Suppressor macrophage treated with lipopolysaccharide for 1 hour (primary cell): ENCODE measurements at places on chromosomes 11 and 22.

DNA sequence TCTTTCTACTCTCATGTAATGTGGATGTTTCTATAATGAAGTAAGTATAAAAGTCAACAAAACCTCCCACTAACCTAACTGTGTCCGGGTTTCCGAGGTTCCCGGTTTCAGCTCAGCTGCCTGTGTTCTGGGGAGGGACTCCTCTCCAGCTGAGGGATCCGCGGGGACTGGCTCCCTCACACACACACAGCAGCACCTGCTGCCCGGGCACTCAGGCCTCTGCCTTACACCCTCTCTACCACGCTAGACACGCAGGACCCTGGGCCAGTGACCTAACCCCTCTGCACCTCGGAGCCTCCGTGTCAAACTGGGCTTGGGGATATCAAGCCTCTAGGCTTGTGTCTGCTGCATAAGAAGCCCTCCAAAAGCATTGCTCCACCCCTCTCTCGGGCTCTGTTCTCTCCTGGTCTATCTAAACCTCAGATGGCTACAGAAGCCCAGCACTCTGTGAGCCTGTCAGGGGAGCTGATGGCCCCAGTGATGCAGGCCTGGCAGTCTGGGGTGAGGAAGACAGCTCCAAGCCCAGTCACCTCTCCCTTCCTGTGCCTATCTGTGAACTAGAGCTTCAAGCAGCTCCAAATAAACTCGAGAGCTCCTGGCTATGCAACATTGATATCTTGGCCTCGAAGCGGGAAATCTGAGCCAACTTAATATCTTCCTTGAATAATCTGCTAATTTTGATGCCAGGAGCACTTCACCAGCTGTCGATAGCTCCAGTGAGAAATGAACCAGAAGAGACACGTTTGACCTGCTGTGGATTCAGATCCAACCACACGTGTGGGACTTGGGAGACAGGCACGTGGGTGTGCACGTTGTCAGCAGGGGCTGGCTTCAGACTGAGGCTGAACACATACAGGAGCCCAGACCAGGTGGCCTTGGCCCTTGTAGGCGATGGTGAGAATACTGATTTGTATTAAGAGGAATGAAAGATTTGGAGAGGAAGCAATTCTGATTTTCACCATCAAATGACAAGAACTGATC lies 232.7 kb upstream of the B3GAT1 start:
- no peak for DNase-seq

- no peak for DNase-seq
These were observed 466 bp downstream of the FAM168A start for GRCh38 chr11:73597336-73597955.

DNA sequence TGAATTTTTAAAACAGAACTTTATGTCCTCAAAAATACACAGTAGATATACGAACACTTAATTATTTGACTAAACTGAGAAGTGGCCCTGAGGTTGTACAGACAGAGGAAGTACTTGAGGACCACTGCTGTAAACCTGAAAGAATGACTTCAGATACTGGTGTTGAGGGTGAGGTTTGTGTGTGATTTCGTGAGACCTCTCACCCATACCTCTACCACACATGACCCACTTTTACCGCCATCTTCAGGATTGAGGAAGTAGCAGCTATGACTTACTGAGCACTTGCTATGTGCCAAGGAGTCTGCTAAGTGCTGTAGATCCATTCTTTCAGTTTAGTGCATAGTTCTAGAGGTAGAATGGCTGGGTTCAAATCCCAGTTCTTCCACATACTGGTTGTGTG lies 21.9 kb downstream of the MMP13 start:
- no peak for DNase-seq

- DNase-seq, result no peak
These were observed 29.0 kb downstream of the P4HA3 start for GRCh38 chr11:74282421-74282820.

- DNase-seq, result no peak
These were observed 13.1 kb downstream of the CRY2 start for GRCh38 chr11:45860348-45860747.

DNA sequence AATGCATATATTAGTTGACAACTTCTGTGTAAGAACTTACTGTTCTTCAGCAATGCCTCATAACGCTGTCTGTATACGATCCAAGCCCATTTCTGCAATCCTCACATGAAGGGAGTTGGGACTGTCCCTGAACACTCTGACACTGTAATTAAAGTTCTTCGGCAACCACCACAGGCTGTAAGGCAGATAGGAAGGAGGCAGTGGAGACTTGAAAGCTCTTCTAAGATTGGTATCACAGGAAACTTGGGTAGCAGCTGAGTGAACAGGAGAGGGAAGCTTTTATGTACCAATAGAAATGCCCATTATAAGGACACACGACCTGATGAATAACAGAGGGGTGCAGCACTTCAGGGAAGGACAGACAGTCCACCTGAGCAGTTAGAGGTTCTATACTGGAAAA lies 12.0 kb upstream of the GAB2 start:
- DNase-seq, result peak; percentile 68

GRCh38 chr11:81658722-81659121 lies 1074.9 kb downstream of the FAM181B start:
- peak; percentile 17 for DNase-seq

- DNase-seq, result peak; percentile 67
These were observed 68.5 kb upstream of the LMO1 start for GRCh38 chr11:8332196-8332595.

GRCh38 chr22:21790359-21790758 lies 54.8 kb upstream of the YPEL1 start:
- no peak for DNase-seq

- DNase-seq, result no peak
These were observed 183.4 kb downstream of the SHANK2 start for GRCh38 chr11:71068963-71069362.

DNA sequence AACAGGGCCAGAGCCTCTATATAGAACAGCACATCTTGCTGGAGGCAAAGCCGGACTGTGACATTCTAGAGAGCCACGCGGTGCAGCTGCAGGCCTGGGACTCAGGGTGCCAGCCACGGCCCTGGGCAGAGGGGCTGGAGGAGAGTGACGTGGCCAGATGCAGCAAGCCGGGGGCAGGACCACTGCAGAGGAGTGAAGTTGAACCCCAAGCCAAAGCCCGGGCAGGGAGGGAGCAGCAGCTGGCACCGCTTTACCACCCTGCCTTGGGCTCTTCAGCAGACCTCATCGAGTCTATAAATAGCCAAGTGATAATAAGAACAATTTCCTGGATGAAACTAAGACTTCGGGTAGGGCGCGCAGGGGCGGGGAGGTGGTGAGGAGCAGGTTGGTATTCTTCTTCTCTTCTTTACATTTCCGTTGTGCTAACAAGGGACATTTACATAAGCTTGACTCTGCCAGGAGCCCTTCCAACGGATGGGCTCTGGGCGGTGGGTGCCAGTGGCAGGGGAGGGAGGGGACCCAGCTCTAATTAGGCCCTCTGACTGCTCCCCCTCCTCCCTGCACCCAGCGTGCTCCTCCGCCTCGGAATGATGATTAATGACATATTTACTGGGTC lies 110.2 kb downstream of the ST3GAL4 start:
- DNase-seq, result no peak

GRCh38 chr11:104075706-104076105 lies 39.3 kb downstream of the DDI1 start:
- DNase-seq, result no peak

DNA sequence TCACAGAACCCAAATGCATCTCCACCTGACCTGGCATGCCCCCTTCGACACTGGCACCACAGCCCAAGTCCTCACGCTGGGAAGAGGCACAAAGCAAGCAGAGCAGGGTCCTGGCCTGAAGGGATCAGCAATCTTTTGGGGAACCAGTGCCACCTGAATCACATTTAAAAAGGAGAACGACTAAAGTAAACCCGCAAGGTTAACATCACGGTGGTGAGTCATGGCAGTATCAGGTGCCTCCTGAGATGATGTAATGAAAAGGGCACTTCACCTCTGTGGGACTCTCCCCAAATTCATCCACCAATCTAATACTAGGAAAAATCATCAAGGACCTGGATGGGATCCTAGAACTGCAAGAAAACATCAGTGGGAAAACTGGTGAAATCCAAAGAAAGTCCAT lies 44.9 kb downstream of the PACSIN2 start:
- DNase-seq, result no peak

- DNase-seq, result no peak
These were observed 548.5 kb downstream of the SOX6 start for GRCh38 chr11:15807827-15808226.

DNA sequence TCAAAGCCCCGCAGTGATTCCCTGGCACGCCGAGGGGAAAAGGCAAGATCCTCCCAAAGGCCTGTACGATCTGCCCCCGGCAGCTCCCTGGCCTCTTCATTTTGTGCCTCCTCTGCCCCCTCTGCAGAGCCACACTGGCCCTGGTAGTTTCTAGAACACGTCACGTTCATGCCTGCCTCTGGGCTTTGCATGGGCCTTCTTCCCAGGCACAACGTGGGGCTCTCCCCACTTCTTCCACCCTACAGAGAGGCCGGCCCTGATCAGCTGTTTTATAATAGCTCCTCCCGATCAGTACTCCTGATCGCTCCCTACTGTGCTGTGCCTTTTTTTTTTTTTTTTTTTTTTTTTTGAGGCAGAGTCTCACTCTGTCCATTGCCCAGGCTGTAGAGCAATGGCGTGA lies 78.4 kb downstream of the PTPRJ start:
- no peak for DNase-seq

GRCh38 chr22:40342521-40342920 lies 3.8 kb upstream of the ADSL start:
- DNase-seq, result no peak

DNA sequence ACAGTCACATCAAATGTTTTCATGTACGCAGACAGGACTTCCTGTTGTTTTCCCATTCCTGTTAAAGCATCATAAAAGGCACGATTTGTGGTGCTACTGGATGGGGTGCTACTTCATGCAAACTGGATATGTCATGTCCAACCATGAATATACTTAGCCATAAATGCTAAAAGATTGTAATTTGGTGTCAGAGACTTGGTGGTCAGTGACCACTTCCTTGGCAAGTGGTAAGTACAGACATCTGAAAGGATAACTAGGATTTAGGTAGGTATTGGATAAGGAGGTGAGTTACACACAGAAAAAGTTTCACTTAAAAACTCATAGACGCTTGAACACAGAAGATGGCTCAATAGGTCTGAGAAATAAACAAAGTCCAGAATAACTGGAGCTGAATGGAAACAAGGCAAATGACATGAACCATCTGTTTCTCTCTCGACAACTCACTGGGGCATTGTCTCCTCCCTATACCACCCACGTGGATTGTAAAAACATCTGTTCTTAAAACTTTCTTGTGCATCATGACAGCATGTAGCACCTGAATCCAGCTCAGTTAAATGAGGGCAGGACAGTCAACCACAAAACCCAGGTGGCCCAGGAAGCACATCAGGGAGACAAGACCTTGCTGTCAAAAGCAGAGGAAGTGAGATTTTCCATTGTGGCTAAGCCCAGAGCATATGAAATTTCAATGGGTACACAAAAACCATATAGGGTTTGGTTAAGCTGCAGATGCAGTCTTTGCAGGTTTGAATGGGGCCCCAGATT lies 22.1 kb upstream of the IGLL5 start:
- DNase-seq, result no peak
